T-helper 9 cell (primary cell): ENCODE measurements at places on chromosomes 7 and 10.

DNA sequence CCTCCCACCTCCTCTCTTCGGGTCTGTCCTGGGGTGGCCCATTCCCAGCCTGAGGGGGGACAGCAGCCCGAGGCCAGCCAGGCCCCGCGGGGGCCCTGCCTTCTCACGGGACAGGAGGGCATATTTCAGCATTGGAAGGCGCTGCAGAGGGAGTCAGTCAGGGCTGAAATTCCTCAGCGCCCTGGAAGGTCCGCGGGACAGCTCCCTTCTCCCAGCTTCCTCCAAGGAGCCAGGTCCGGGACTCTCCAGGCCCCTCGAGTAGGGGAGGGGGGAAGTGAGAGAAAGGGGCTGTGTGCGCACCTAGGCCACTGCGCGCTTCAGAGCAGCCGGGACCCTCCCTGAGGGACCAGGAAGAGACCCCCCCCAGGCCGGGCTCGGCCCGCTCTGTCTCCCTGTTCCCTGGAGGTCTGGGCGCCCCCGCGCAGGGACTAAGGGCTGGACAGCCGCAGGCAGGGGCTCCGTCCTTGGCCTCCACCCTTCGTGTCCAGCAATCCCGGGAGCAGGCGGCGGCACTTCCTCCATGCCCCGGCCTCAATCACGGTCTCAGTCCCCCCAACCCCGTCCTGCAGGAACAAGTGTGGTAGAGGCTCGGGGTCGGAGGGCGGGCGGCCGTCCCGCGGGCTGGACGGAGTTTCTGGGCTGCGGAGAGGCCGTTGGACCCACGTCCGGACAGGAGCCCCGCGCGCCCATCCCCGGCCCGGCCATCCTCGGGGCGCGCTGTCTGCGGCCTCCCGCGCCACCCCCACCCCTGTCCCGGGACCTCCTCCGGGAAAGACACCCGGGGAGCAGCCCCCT, 6.0 kb upstream of the ELFN1 start:
- DNase-seq, result no peak

DNA sequence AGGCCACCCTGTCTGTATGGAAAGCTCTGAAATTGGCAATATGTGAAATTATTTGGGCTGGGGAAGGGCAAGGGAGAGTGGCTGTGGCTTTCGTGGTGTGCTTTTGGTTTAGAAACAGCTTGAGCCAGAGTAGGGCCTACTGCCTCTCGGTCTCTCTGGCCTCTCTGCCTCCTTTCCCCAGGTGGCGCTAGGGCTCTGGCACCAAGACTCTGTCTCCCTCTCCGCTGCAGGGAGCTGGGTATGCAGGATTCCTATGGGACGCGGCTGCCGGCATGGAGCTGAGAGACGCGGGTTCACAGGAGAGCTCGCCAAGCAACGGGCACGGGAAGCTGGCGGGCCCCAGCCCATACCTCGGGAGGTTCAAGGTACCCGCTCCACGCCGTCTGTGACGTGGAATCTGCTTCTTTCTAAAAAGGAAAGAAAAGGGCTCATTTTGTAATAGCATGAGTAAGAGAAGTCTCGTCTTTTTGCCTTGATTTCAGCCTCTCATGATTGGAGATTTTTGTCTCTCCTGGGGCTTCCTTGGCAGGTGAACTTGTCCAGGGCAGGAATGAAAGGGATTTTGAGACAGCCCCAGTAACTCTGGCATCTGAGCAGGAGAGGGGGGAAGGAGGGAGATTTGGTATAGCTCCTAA, 105.1 kb upstream of the ANLN start:
- no peak for DNase-seq

DNA sequence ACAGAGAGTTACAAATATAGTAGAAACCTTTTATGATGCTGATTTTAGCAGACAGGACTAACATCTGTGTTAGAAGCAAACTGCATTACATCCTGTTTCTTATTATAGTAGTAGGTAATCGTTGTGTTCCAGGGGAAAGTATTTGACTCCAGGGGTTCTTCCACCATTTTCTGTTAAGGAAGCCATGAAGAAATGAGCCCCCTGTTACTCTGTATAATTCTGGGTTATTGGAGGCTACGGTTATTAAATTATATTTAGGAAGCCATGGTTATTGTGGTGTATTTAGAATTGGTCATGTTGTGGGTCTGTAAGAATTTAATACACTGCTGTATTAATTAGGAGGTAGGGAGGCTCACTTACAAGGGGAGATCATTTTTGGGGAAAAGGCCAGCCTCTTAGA, 175.8 kb upstream of the AGK start:
- no peak for DNase-seq

DNA sequence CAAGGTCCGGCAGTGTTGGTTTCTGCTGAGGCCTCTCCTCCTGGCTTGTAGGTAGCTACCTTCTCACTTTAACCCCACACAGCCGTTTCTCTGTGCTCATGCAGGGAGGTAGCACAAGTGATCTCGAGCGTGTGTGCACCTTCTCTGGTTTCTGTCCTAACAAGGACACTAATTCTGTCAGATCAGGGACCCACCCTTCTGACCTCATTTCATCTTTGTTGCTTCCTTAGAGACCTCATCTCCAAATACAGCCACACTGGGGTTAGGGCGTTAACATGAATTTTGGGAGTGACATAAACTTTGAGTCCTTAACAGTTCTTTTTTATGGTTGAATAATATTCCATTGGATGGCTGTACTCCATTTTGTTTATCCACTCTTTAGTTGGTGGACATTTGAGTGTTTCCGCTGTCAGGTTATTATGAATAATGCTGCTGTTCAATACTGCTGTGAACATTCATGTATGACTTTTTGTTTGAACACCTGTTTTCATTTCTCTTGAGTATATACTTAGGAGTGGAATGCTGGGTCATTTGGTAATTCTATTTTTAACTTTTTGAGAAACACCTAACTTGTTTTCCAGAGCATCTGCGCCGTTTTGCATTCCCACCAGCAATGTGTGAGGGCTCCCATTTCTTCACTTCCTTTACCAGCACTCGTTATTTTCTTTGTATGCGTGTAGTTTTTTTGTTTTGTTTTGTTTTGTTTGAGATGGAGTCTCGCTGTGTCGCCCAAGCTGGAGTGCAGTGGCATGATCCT, 57.5 kb downstream of the LCOR start:
- no peak for DNase-seq

DNA sequence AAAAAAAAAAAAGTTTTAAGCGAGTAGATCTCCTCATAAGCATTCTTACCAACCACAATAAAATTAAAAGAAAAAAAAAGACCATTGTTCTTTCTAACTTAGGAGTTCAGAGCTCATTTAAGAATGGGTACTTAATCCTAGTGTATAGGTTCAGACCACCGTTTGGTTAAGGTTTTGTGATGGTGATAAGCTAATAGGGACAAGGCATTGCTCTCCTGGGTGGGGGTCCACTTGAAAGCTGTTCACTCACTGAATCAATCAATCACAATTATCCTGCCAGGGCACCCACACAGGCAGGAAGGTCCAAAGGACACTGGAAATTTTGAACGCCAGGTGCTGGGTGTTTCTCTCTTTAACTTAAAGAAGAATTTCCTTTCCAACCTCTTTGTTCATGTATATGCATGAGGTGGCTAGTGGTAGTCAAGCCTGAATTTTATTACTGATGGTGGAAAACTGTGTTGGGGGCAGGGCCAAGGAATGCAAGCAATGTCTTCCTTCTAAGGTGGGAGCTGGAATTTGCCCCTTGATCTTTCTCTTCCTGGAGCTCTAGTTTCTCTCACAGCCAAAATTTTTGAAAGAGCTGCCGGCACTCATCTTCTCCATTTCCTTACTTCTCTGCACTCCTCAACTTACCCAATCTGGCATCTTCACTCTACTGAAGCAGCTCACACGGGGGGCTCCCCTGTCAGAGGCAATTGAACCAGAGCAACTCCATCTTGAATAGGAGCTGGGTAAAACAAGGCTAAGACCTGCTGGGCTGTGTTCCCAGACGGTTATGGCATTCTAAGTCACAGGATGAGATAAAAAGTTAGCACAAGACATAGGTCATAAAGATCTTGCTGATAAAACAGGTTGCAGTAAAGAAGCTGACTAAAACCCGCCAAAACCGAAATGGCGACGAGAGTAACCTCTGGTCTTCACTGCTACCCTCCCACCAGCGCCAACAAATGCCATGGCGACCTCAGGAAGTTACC, 7.5 kb upstream of the FAM131B start:
- no peak for DNase-seq

GRCh38 chr10:128345353-128345752, 219.1 kb upstream of the MKI67 start:
- DNase-seq, result no peak

DNA sequence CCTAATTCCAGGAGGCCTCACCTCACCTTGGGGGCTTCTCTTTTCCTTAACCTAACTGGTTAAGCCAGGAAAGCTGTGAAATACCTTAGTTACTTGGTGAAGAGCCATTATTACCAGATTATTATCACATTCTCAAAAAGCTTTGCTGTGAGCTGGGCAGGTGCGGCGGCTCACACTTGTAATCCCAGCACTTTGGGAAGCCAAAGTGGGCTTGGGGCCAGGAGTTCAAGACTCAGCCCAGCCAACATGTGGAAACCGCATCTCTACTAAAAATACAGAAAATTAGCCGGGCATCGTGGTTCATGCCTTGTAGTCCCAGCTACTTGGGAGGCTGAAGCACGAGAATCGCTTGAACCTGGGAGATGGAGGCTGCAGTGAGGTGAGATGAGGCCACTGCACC, 102.4 kb upstream of the KLF6 start:
- DNase-seq, result no peak

DNA sequence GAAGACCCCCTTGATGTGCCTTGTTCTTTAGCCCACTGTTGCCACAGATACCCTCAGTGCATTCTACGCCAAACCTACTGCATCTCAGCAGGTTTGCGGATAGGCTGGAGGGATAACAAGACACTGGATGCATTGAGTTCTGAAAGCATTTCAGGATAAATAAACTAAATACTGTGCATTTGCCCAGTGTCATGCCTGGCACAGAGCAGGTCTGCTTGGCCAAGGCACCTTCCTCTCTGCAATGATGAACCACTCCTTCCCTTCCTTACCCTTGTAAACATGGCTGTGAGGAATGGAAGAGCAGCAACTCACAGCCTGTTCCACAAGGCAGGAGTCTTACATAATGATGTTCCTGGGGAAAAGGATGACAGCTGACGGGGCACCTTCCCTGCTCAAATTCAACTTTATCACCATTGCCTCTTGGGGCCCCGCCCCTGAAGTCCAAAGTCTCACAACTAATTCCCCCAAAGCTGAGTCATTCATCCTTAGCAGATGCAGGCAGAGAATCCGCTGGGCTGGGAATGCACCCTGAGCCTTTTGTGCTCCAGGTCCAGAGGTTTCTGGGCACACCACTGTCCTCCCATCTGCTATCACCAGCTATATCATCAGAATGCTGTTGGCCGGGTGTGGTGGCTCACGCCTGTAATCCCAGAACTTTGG, 11.6 kb downstream of the DDX56 start:
- DNase-seq, result no peak
